Bronchus fibroblast of lung (primary cell): ENCODE measurements at places on chromosomes 2 and 18. TPM values are rescaled to one million over a fixed set of nuclear protein-coding genes. Genes with fewer than 3 reads are reported as not detected.

Gene BCL2
- 0.59 and 3.9 TPM in 2 replicates for total RNA-seq

Gene CNTNAP5
- total RNA-seq = not detected in 2 replicates

Gene CCT4
- total RNA-seq = 189 and 208 TPM in 2 replicates

Gene PSMA8
- total RNA-seq = not detected in 2 replicates

Gene ALPI
- total RNA-seq = not detected in 2 replicates

Gene SERTAD2
- total RNA-seq = 7.1 and 9.8 TPM in 2 replicates

Gene CAVIN2
- 28.5 and 31.9 TPM in 2 replicates for total RNA-seq

Gene IL37
- not detected in 2 replicates for total RNA-seq

Gene AFF3
- 9.1 and 11.3 TPM in 2 replicates for total RNA-seq

Gene MTCL1
- total RNA-seq = 14.3 and 18.2 TPM in 2 replicates

Gene CEP192
- total RNA-seq = 20.7 and 20.8 TPM in 2 replicates

Gene NLRC4
- not detected in 2 replicates for total RNA-seq

Gene NYAP2
- total RNA-seq = not detected in 2 replicates

Gene HOXD1
- not detected in 2 replicates for total RNA-seq

Gene AAMP
- 105 and 126 TPM in 2 replicates for total RNA-seq

Gene MALT1
- 8.3 and 10.6 TPM in 2 replicates for total RNA-seq

Gene CD207
- not detected in 2 replicates for total RNA-seq

Gene GCG
- not detected in 2 replicates for total RNA-seq

Gene RND3
- total RNA-seq = 35.4 and 42.9 TPM in 2 replicates
